ENCODE measurements at places on chromosomes 16 and 17. TPM values are rescaled to one million over a fixed set of nuclear protein-coding genes. Genes with fewer than 3 reads are reported as not detected.

DNA sequence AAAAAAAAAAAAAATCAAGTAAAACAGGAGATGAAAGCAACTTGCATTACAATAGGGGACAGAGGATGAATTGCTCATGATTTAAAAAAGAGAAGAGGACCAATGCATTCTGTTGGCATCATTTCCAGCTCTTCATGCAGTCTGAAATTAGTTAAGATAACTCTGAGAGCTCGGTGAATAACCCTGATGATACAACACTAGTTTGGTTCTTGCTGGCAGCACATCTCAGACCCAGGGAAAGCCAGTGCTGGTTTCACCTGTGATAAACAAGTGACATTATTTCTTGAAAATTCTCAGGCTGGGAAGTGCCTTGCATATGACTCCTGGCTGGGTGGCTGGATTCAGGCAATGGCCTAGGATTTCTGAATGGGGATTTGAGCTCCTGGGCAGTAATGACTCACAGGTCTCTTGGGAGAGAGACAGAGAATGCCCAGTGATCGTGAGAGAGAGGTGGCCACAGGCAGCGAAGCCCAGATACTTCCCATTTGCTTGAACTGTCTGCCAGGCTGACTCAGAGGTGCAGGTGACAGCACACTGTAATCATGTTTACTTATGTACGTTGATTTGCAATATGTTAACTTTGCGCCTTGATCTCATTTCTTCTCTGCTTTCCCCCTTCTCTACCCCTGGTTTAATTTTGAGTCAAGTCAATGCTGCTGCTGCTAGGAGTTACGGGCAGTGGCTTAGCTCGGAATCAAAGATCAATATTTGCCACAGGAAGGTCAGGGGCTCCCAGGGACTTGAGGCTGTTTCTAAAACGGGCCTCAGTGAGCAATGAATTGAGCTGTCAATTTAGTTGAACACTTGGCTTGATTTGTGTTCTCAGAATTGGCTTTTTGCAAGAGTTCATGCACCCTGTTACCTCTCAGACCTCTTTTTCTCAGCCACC, 27.1 kb downstream of the ARSG start:
- peak; percentile 72 for DNase-seq

GRCh38 chr17:79808763-79809529, 12.1 kb upstream of the CBX8 start:
- peak; percentile 50 for DNase-seq

DNA sequence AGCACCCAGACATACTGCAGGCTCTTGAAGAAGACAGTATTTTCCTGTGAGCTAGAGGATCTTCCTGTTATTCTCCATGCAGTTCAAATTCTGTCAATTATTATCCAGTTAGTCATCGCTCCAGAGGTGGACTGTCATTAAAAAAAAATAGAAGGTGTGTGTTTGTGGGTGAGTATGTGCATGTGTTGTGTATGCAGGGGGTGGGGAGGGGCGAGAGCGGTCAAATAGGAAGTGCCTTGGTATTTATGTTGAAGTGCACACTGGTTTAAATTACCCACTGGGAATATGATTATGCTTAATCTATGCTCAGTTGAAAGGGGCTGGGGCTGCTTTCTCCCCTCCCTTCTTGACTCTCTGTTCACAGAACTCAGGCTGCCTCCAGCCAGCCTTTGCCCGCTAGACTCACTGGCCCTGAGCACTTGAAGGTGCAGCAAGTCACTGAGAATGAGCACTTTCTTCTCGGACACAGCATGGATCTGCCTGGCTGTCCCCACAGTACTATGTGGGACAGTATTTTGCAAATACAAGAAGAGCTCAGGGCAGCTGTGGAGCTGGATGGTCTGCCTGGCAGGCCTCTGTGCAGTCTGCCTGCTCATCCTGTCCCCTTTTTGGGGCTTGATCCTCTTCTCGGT, at the start of gene HSD17B2:
Gene HSD17B2 (plus strand): TSS at position 273 of the 632 bp plus-strand sequence. CDS start 172 bp downstream, at position 445.
- no peak for DNase-seq

DNA sequence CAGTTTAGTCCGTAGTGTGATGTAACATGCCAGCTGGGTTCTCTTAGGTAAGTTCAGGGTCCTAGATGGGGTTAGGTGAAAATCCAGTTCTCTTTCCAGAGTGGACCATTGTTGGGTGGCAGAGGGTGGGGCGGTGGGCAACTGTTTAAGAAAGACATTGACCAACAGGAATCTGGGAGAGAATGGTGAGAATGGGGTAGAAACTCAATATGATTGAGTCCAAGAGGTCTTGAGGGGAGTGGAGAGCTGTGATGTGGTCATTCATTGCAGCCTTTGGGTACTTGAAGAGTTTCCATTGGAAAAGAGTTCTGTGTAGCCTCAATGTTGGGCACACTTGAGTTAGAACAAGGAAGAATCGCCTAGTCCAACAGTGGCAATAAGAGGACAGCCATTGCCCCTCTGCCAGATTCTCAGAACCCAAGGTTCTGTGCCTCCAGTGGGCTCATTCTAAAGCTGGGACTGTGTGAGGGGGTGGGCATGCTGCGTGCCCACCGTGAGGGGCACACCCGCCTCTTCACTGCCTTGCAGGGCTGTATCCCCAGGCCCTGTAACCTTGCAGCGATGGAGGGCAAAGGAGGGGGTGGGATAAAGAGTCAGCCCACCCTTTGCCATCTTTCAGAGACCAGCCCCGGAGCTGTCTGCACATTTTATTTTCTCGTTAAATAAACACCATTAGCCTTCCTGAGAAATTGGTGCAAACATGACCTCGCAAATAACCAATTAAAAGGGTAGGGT, 208.1 kb downstream of the CCDC182 start:
- DNase-seq, result no peak

DNA sequence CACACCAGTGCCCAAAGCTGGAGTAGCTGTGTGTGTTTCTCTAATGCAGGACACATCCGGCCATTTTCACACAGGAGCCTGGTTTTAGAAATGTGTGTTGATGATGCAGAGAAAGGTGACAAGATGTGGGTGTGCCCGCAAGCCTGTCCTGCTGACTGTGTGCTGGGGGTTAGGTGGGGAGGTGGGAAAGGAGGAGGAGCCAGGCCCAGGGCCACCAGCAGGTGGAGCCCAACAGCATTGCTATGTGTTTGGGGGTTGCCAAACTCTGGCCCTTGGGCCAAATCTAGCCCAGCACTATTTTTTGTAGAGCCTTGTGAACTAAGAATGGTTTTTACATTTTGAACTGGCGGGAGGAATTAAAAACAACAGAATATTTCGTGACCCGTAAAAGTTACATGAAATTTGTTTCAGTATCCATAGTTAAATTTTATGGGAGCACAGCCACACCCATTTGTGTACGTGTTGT, 61.7 kb upstream of the LGALS9 start:
- peak; percentile 35 for DNase-seq

DNA sequence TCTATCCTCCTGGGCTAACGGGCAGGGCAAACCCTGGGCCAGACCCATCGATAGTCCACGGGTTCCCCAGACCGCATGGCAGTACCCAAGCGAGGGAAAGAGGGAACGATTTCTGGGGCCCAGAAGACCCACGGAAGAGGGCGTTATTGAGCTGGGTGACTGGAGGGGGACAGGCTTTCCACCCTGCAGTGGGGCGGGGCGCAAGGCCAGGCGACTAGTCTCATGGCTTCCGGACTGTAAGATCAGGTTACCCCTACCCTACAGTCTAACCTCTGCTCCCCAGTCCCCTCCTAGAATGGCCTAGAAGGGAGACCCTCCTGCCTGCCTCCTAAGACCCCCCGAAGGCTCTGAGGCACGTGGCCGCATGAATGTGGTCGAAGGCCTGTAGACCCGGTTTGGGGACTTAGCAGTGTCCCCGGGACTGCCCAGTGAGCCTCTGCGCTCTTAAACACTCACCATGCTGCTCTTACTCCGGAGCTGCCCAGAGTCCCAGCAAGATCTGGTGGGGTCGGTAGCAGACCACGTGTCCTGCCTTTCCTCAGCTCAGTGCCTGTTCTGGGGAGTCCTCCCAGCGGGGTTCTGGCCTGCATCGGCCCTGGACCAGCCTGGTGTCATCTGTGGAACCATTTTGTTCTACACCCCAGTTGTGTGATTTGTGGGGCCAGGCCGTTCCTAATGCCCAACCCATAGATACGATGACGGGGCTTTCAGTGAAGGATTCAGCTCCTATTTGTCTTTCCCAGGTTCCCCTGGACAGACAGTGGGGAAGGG, 13.2 kb upstream of the AURKB start:
- peak; percentile 62 for DNase-seq

DNA sequence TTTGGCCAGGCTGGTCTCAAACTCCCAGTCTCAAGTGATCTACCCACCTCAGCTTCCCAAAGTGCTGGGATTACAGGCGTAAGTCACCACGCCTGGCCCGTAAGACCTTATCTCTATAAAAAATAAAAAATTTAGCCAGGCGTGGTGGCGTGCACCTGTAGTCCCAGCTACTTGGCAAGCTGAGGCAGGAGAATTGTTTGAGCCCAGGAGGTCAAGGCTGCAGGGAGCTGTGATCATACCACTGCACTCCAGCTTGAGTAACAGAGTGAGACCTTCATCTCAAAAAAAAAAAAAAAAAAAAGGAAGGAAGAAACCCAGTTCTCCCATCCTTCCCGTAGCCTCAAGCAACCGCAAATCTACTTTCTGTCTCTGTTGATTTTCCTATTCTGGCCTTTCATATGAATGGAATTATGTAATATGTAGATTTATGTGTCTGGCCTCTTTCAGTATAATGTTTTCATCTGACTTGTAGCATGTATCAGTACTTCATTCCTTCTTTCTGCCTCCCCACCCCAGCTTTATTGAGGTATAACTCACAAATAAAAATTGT, 11.2 kb downstream of the CASC3 start:
- no peak for DNase-seq

- no peak for DNase-seq
Observed at GRCh38 chr17:78567991-78568390, 9.2 kb downstream of the DNAH17 start.

The TBC1D3 gene
- polyA plus RNA-seq, result not detected

The MFAP4 gene
- polyA plus RNA-seq, result 53.3 TPM
